ENCODE measurements at places on chromosomes 3 and 15. TPM values are rescaled to one million over a fixed set of nuclear protein-coding genes. Genes with fewer than 3 reads are reported as not detected.

GRCh38 chr15:95772982-95773381 lies 557.5 kb upstream of the NR2F2 start:
- no peak for DNase-seq
- no peak overlapping the region for H3K4me3 ChIP-seq
- no peak overlapping the region for H3K27ac ChIP-seq
- no peaks in the 10 kb centered on the region for H3K27me3 ChIP-seq
- no peaks in the 10 kb centered on the region for H3K36me3 ChIP-seq

- no peak overlapping the region for H3K27ac ChIP-seq
- DNase-seq = no peak
- no peak overlapping the region for H3K4me3 ChIP-seq
- no peaks in the 10 kb centered on the region for H3K27me3 ChIP-seq
Observed at GRCh38 chr3:112555535-112556170, 6.1 kb downstream of the ATG3 start.

DNA sequence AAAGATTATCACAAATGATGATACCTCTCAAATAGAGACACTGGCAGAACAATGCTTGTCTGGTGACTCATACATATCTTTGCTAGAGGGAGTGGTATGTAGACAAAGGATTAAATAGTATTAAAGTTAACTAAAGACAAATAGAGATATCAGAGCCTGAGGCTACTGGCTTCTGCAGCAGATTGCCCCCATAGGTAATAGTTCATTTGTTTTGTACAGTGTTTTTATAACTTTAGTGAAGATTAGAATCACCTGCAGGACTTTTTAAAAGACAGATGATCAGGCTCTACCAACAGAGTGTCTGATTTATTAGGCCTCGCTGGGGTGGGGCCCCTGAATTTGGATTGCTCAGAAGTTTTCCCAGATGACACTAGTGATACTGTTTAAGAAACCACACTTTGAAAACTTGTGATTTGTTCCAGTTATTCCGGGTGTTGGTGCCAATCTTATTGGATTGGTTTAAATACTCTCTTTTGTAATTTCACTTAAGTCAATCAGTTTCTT lies 96.4 kb downstream of the NAALADL2 start:
- no peak overlapping the region for H3K27ac ChIP-seq
- H3K27me3 ChIP-seq = no peaks in the 10 kb centered on the region
- no peak overlapping the region for H3K4me3 ChIP-seq

GRCh38 chr3:17432236-17432635 lies 310.2 kb downstream of the TBC1D5 start:
- H3K27me3 ChIP-seq = no peaks in the 10 kb centered on the region
- DNase-seq = no peak
- H3K4me3 ChIP-seq = no peak overlapping the region
- peaks cover 18% of the 10 kb centered on the region for H3K4me1 ChIP-seq
- H3K36me3 ChIP-seq = no peaks in the 10 kb centered on the region

GRCh38 chr3:17431004-17431403 lies 311.4 kb downstream of the TBC1D5 start:
- no peaks in the 10 kb centered on the region for H3K4me1 ChIP-seq
- no peak overlapping the region for H3K4me3 ChIP-seq
- DNase-seq = no peak
- no peaks in the 10 kb centered on the region for H3K36me3 ChIP-seq
- H3K27ac ChIP-seq = no peak overlapping the region
- no peaks in the 10 kb centered on the region for H3K27me3 ChIP-seq

DNA sequence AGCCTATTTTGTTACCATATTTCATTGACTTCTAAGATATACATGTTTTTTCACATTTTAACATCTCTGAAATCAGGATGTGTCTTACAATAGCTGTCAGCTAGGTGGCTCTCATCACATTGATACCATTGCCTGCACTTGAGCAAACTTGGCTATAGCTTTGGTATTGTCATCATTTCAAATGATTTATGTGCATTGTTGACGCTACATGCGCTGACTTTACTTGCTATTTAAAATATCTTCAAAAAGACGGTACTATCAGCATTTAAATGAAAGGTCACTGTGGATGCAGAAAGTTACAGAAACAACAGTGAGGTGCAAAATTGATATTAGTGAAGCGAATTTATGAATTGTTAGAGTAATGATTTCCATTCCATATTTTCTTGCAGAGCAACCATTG lies 54.0 kb upstream of the ABHD2 start:
- no peak for DNase-seq
- H3K36me3 ChIP-seq = no peaks in the 10 kb centered on the region
- H3K27ac ChIP-seq = no peak overlapping the region
- no peaks in the 10 kb centered on the region for H3K4me1 ChIP-seq
- H3K4me3 ChIP-seq = no peak overlapping the region
- no peaks in the 10 kb centered on the region for H3K27me3 ChIP-seq

DNA sequence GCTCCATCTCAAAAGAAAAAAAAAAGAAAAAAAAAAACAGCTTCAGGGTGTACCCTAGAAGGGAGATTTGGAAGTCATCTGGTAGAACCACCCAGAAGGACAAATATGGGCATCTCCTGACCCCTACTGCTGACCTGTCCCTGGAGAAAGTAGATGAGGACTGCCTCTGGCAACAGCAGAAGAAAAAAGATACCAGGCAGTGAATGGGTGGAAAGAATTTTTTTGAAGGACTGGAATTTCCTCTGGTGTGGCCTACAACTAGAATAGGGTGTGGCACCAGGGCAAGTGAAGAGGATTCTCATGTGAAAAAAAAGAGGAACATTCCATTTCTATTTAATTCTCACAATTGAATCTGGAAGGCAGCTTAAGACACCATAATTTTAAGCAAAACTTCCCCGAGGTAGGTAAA lies 3.1 kb downstream of the ANXA2 start:
- peak overlapping the region; percentile 93 for H3K27ac ChIP-seq
- peaks cover 84% of the 10 kb centered on the region for H3K4me1 ChIP-seq
- no peaks in the 10 kb centered on the region for H3K27me3 ChIP-seq
- no peak for DNase-seq

DNA sequence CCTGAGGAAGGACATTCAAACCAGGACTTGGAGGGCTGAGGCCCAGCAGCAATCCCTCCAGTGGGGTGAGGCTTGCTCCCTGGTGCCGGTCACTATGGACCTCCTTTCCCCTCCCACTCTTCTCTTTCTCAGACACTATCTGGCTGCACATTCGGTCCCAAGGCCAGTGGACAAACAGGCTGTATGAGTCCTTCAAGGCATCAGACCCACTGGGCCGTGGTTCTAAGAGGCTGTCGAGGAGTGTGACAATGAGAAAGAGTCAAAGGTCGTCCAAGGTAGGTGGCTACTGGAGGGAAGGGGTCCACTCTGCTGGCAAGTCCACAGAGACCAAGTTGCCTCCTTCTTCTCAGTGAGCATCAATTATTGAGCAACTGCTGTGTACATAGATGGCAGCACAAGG lies 28.0 kb downstream of the NOX5 start:
- no peaks in the 10 kb centered on the region for H3K36me3 ChIP-seq
- no peak overlapping the region for H3K27ac ChIP-seq
- H3K4me3 ChIP-seq = no peak overlapping the region

DNA sequence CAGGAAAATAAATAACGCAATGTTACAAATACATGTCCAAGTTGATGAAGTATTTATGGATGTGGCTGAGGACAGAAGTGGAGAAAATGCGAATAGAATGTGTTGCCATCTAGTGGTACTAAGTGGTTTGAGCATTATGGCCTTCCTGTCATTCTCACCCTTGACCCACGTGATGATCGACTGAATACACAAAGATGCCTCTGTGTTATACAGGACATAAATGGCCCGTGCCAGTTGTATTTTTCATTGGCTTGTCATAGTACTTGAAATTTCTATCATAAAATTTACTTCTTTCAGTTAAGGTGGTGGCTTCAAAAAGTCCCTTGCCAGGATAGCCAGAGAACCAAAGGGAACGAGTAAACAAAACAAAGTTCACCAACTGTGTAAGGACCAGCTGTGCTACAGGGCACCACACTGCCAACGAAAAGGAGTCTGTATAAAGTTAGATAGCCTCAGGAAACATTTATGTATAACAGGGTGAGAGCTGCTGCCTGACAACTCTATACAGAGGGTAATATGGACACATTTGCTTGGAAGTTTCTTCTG lies 103.7 kb downstream of the MYH15 start:
- no peak overlapping the region for H3K4me3 ChIP-seq
- H3K27me3 ChIP-seq = no peaks in the 10 kb centered on the region
- no peak overlapping the region for H3K27ac ChIP-seq
- DNase-seq = no peak
- no peaks in the 10 kb centered on the region for H3K4me1 ChIP-seq

GRCh38 chr15:43212299-43212698 lies 8.5 kb downstream of the EPB42 start:
- H3K4me1 ChIP-seq = no peaks in the 10 kb centered on the region
- no peaks in the 10 kb centered on the region for H3K36me3 ChIP-seq

GRCh38 chr3:114494498-114494897 lies 200.7 kb downstream of the TIGIT start:
- H3K36me3 ChIP-seq = no peaks in the 10 kb centered on the region
- no peak overlapping the region for H3K27ac ChIP-seq
- H3K27me3 ChIP-seq = no peaks in the 10 kb centered on the region
- peaks cover 48% of the 10 kb centered on the region for H3K4me1 ChIP-seq
- DNase-seq = no peak

GRCh38 chr3:63151897-63152296 lies 126.2 kb upstream of the SYNPR start:
- H3K27ac ChIP-seq = no peak overlapping the region
- H3K36me3 ChIP-seq = no peaks in the 10 kb centered on the region
- no peaks in the 10 kb centered on the region for H3K4me1 ChIP-seq
- H3K27me3 ChIP-seq = no peaks in the 10 kb centered on the region
- H3K4me3 ChIP-seq = no peak overlapping the region
- no peak for DNase-seq

GRCh38 chr3:133472889-133473288 lies 73.0 kb downstream of the BFSP2 start:
- no peak overlapping the region for H3K27ac ChIP-seq
- no peaks in the 10 kb centered on the region for H3K27me3 ChIP-seq
- no peak for DNase-seq
- peaks cover 33% of the 10 kb centered on the region for H3K4me1 ChIP-seq

DNA sequence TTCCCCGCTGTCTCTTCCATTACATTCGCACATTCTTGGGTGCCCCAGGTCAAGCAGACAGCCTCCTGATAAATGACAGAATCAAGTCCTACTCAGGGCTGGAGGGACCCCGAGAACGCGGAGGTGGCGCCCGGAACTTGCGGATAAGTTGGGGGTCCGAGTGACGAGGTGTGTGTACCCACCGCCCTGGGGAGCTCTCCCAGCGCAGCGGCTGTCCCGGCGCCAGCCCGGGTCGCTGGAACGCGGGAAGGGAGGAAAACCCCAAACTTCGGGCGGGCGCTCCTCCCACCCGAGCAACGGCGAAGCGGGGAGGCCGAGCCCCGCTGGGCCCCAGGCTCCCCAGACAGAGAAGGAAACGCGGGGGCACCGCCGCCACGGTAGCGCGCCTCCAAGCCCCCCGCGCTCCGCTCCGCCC lies 550 bp downstream of the CLN6 start:
- H3K36me3 ChIP-seq = no peaks in the 10 kb centered on the region
- H3K27me3 ChIP-seq = no peaks in the 10 kb centered on the region
- H3K27ac ChIP-seq = peak overlapping the region; percentile 86
- peaks cover 27% of the 10 kb centered on the region for H3K4me1 ChIP-seq

- H3K27ac ChIP-seq = peak overlapping the region; percentile 97
- peak; percentile 93 for DNase-seq
- peaks cover 1% of the 10 kb centered on the region for H3K36me3 ChIP-seq
- peak overlapping the region; percentile 81 for H3K4me3 ChIP-seq
Observed at GRCh38 chr3:169772305-169772896, 795 bp upstream of the MYNN start.

- H3K36me3 ChIP-seq = peaks cover 54% of the 10 kb centered on the region
- no peak overlapping the region for H3K4me3 ChIP-seq
- H3K4me1 ChIP-seq = peaks cover 24% of the 10 kb centered on the region
- H3K27me3 ChIP-seq = no peaks in the 10 kb centered on the region
- no peak overlapping the region for H3K27ac ChIP-seq
- DNase-seq = no peak
Observed at GRCh38 chr3:47291158-47291753, 8.5 kb downstream of the KLHL18 start.

GRCh38 chr3:31314258-31314657 lies 218.5 kb upstream of the STT3B start:
- H3K4me3 ChIP-seq = no peak overlapping the region
- H3K27ac ChIP-seq = no peak overlapping the region
- no peaks in the 10 kb centered on the region for H3K27me3 ChIP-seq
- no peaks in the 10 kb centered on the region for H3K4me1 ChIP-seq

DNA sequence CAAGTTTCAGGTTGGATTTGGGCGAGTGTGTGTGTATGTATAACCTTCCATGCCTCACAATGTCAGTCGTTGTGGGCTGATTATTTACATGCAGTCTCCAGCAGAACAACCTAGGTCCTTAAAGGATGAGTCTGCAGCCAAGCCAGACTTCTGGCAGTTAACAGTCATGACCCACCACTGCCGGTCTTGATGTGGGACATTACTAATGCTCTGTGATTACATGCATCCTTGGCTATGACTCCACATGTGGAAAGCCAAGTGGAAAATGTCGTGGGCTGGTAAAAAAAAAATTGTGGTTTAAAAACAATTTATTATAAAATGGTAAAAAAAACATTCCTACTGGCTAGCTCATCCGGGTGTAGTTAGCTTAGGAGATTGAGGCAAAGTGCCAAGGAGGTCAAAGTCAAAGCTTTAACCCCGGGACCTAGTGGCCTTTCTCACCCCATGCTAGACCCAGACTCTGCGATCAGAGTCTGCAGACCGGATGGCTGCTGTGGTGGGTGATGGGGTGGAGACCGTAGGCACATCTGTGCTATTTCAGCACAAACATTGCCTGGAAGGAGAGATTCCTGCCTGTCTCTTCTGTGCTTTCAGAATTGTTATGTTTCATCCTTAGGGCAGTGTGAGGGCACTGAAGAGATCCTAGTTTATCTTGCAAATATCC lies 6.8 kb downstream of the RARRES1 start:
- peak overlapping the region; percentile 62 for H3K27ac ChIP-seq
- H3K4me3 ChIP-seq = no peak overlapping the region
- no peaks in the 10 kb centered on the region for H3K27me3 ChIP-seq
- H3K36me3 ChIP-seq = peaks cover 3% of the 10 kb centered on the region

GRCh38 chr3:138234401-138235179 lies 47.5 kb downstream of the ARMC8 start:
- no peak overlapping the region for H3K4me3 ChIP-seq
- no peaks in the 10 kb centered on the region for H3K27me3 ChIP-seq
- no peak for DNase-seq
- no peaks in the 10 kb centered on the region for H3K4me1 ChIP-seq

DNA sequence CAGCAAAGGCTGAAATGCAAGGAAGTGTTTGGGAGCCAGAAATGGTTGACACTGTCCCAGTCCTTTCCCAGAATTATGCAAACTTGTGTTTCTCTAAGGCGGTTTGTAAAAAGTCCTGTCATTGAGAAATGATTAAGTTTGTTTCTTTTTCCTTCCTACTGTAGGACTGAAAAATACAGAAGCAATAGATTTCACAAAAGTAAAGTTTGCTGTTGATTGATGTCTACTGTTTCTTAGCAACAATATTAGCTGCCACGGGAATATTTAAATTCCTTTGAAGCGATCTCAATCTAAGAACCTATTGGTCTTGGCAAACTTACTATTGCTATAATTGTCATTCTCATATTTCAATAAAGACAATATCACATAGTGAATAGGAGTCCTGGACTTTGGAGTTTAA lies 100.7 kb upstream of the IL12A start:
- no peak for DNase-seq
- H3K4me1 ChIP-seq = peaks cover 50% of the 10 kb centered on the region
- no peaks in the 10 kb centered on the region for H3K27me3 ChIP-seq
- H3K27ac ChIP-seq = peak overlapping the region; percentile 41
- H3K4me3 ChIP-seq = no peak overlapping the region
- peaks cover 7% of the 10 kb centered on the region for H3K36me3 ChIP-seq

METTL6 gene
- 18.7 TPM for total RNA-seq

RBPMS2 gene
- 27.2 TPM for total RNA-seq

GP9 gene
- total RNA-seq = not detected

KCNMB2 gene
- total RNA-seq = 0.40 TPM

C2CD4A gene
- 0.33 TPM for total RNA-seq

CYP1A2 gene
- not detected for total RNA-seq

COLQ gene
- total RNA-seq = 3.1 TPM

CBLB gene
- total RNA-seq = 35.7 TPM

Measured in esophagus muscularis mucosa (tissue), 4 donors.